ENCODE measurements at places on chromosomes 4 and X.

- no peak for DNase-seq
Measured at GRCh38 chr4:73679836-73680235, 59.6 kb upstream of the RASSF6 start.

- no peak for DNase-seq
Measured at GRCh38 chrX:151762802-151763201, 28.3 kb downstream of the CNGA2 start.

GRCh38 chr4:168743131-168743530, 246.3 kb downstream of the PALLD start:
- DNase-seq = no peak

DNA sequence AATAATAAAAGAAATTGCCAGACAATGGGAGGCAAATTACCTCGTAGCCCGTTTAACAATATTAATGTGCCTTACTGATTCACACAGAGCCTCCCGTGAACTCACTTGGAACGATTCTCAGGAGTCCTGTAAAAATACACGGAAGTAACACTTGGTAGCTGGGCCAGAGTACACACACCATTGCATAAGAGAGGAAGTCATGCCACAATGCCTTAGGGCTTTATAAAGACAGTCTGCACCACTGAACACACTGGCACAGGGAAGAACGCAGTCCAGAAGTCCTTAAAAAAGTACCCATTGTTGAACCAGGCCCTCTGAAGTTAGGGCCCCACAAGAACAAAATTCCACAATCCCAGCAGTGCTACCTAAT, 15.1 kb downstream of the SLC2A9 start:
- DNase-seq = no peak

GRCh38 chr4:163610648-163611047, 116.2 kb downstream of the TMA16 start:
- no peak for DNase-seq

DNA sequence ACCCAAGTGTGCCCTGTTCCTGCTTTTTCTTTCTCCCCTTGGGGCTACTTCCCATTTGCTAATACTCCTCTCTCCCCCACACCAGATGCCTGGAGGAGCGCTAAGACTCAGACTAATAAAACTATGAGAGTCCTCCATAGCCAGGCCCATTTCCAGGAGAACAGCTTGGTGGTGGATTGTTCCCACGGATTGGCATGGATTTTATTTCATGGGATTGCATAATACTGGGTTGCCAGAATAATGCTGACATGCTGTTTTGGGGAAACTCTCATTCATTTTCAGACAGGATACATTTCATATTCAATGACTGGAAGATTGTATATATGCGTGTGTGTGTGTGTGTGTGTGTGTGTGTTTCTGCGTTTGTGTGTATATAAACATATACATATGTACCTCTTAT, 447.5 kb upstream of the PITX2 start:
- no peak for DNase-seq

DNA sequence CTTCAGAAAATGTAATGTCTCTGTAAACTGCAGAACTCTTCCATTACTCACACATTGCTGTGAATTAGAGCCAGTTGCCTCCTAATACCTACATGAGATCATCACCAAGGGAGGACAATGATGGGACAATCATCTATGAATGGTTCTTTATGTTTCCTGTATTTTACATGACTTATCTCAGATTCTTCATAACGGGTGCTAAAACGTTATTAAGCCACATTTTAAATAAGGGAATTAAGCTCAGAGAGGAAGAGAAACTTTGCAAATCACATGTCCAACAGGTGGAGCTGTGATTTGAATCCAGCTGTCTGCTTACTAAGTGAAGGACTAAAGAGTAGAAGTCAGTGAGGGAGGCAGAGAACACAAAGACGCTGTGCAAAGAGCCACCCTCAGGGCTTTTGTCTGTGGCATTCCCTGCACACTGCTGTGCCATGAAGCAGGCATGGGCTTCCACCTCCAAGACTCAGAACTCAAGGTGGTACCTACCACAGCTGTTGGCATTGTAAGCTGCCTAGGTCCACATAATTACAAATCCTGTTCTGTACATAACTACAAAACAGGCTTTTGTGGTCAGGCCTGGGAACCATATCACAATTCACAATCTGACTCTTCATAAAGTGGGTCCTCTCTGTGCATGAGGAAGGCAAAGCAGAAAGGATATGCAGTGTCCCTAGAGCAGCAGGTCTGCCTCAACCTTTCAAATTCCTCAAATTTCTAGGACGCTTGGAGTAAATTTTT, 12.8 kb downstream of the TBC1D9 start:
- DNase-seq = no peak
